ENCODE measurements at places on chromosomes 12 and 14.

- no peak for DNase-seq
Observed at GRCh38 chr12:127803545-127803944, 463.4 kb upstream of the TMEM132C start.

DNA sequence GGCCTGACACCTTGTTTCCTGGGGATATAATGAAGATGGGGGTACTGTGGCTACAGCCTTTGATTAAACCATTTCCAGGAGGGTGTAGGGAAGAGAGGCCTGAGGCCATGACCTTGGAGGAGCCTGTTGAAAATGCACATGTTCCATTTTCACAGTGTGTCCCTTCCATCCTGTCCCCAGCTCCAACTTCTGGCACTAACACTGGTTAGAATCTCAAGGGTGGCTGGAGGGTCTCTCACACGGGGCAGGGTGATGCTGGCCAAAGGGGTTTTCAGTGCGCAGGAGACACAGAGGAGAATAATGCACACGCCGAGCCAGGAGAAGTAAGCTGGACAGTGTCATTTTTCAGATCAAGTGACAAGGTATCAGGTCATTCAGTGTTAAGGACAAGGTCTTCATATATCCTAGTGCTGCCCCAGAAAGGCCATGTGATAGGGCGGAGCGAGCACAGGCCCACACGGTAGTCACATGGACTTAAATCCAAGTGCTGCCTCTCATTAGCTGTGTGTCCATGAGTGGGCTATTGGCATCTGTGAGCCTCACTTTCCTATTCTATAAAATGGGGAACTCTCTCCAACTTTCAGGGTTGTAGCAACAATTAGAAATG, 36.4 kb upstream of the TUNAR start:
- no peak for DNase-seq

GRCh38 chr14:90454041-90455000, 57.5 kb downstream of the CALM1 start:
- no peak for DNase-seq

- DNase-seq, result no peak
Observed at GRCh38 chr12:65811968-65812700, 12.1 kb upstream of the HMGA2 start.

DNA sequence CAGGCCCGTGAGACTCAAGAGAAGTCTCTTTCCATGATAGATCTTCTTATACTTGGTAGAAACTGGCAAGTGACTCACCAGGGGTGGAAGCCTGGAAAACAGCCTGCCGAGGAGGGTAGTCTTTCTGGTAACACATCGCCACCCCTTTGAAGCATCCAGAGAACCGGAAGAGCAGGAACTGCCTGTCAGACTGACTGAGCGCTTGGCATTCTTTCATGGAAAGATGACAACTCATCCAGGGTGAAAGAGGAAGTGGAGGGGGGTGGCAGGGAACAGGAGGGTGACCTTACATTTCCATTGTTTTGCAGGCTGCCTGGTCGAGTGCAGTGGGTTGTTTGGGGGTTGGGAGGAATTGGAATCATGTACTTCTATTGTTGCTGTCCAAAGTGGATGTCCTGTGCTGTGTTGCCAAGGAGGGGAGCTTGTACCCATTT, 34.5 kb downstream of the PRKCH start:
- no peak for DNase-seq
